Bronchus fibroblast of lung (primary cell): ENCODE measurements at places on chromosomes 4 and X. TPM values are rescaled to one million over a fixed set of nuclear protein-coding genes. Genes with fewer than 3 reads are reported as not detected.

The TRIM61 gene
- 0.67 and 1.0 TPM in 2 replicates for total RNA-seq

The MAGEB10 gene
- total RNA-seq: not detected in 2 replicates

The HPGDS gene
- total RNA-seq: not detected in 2 replicates

The HDAC8 gene
- 14.6 and 20.0 TPM in 2 replicates for total RNA-seq

The TEC gene
- total RNA-seq: 0.50 and 0.59 TPM in 2 replicates

The FAM236D gene
- total RNA-seq: not detected in 2 replicates

The FGA gene
- total RNA-seq: not detected in 2 replicates

The DRD5 gene
- total RNA-seq: not detected in 2 replicates

The MGST2 gene
- 15.0 and 16.3 TPM in 2 replicates for total RNA-seq

The DHRSX gene
- 20.5 and 23.2 TPM in 2 replicates for total RNA-seq

The TMEM144 gene
- 1.2 and 1.5 TPM in 2 replicates for total RNA-seq

The CASP6 gene
- total RNA-seq: 37.7 and 43.7 TPM in 2 replicates

The DGAT2L6 gene
- not detected in 2 replicates for total RNA-seq

The LRP2BP gene
- under 0.01 and 0.34 TPM in 2 replicates for total RNA-seq

The SEC24B gene
- total RNA-seq: 14.0 and 16.5 TPM in 2 replicates

The MTMR1 gene
- 12.0 and 17.7 TPM in 2 replicates for total RNA-seq

The MAGEE2 gene
- not detected in 2 replicates for total RNA-seq

The SHROOM4 gene
- 0.59 and 0.84 TPM in 2 replicates for total RNA-seq

The PLP1 gene
- total RNA-seq: under 0.01 and 1.5 TPM in 2 replicates

The PDGFRA gene
- 61.5 and 69.4 TPM in 2 replicates for total RNA-seq

The TASL gene
- total RNA-seq: not detected in 2 replicates

The GAGE13 gene
- not detected in 2 replicates for total RNA-seq

The ZFP42 gene
- total RNA-seq: 0.34 TPM in 1 of 2 replicates, not detected in the other

The EGF gene
- 0.15 TPM in 1 of 2 replicates, not detected in the other for total RNA-seq

The ZNF185 gene
- 6.2 and 6.6 TPM in 2 replicates for total RNA-seq

The PLXNB3 gene
- 4.2 and 5.8 TPM in 2 replicates for total RNA-seq

The UVSSA gene
- total RNA-seq: 5.2 and 5.4 TPM in 2 replicates

The SPCS3 gene
- total RNA-seq: 45.3 and 55.1 TPM in 2 replicates

The ETDB gene
- total RNA-seq: not detected in 2 replicates

The NAA11 gene
- total RNA-seq: not detected in 2 replicates

The TKTL2 gene
- not detected in 2 replicates for total RNA-seq

The PLS3 gene
- total RNA-seq: 69.7 and 79.4 TPM in 2 replicates

The FAAH2 gene
- not detected in 2 replicates for total RNA-seq

The NDP gene
- total RNA-seq: 0.74 and 1.5 TPM in 2 replicates

The TLR3 gene
- total RNA-seq: 1.0 and 1.5 TPM in 2 replicates

The CT45A5 gene
- total RNA-seq: not detected in 2 replicates

The MAP7D2 gene
- 0.15 and 1.7 TPM in 2 replicates for total RNA-seq

The MXRA5 gene
- 0.50 and 0.59 TPM in 2 replicates for total RNA-seq

The ETDA gene
- not detected in 2 replicates for total RNA-seq

The CYTL1 gene
- total RNA-seq: 0.34 and 1.5 TPM in 2 replicates

The PDCL2 gene
- not detected in 2 replicates for total RNA-seq

The F8 gene
- 1.0 TPM in 2 replicates for total RNA-seq

The HS6ST2 gene
- 0.59 and 1.5 TPM in 2 replicates for total RNA-seq

The ACOT9 gene
- 37.9 and 48.3 TPM in 2 replicates for total RNA-seq

The RAB41 gene
- total RNA-seq: not detected in 2 replicates

The RBM46 gene
- not detected in 2 replicates for total RNA-seq

The FTHL17 gene
- not detected in 2 replicates for total RNA-seq

The TMEM156 gene
- 1.8 and 2.1 TPM in 2 replicates for total RNA-seq

The ITIH6 gene
- not detected in 2 replicates for total RNA-seq

The NPFFR2 gene
- not detected in 2 replicates for total RNA-seq

The GABRQ gene
- total RNA-seq: under 0.01 and 0.15 TPM in 2 replicates

The ADAM29 gene
- not detected in 2 replicates for total RNA-seq

The CLDN34 gene
- total RNA-seq: not detected in 2 replicates

The BEX1 gene
- total RNA-seq: 6.2 and 12.8 TPM in 2 replicates

The USP17L15 gene
- not detected in 2 replicates for total RNA-seq

The ODAM gene
- total RNA-seq: not detected in 2 replicates

The UGT2B17 gene
- not detected in 2 replicates for total RNA-seq

The TGIF2LX gene
- not detected in 2 replicates for total RNA-seq

The FRAS1 gene
- total RNA-seq: 0.17 and 0.30 TPM in 2 replicates
